Stimulated activated CD4-positive, alpha-beta T cell treated with anti-CD3 and anti-CD28 coated beads, Interleukin-15, amount 100 ng/mL, for 1 hour (primary cell): ENCODE measurements at places on chromosomes 5 and 9.

DNA sequence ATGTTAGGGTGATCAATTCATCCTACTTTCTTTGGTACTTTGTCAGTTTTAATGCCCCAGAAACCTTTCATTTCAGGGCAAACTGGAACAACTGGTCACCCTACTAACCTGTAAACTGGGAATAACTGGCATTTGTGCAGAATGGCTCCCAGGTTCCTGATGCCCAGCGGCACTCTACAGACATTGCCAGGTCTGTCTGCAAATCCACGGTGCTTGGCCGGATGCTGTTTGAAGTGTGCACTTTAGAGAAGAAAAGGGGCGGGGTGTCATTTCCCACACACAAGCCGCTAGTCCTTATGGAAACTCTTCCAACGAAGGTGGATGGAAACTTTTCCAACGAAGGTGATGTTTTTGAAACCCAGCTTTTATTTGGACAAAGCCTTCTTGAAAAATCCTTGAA, 49.9 kb upstream of the OTULINL start:
- no peak for DNase-seq

DNA sequence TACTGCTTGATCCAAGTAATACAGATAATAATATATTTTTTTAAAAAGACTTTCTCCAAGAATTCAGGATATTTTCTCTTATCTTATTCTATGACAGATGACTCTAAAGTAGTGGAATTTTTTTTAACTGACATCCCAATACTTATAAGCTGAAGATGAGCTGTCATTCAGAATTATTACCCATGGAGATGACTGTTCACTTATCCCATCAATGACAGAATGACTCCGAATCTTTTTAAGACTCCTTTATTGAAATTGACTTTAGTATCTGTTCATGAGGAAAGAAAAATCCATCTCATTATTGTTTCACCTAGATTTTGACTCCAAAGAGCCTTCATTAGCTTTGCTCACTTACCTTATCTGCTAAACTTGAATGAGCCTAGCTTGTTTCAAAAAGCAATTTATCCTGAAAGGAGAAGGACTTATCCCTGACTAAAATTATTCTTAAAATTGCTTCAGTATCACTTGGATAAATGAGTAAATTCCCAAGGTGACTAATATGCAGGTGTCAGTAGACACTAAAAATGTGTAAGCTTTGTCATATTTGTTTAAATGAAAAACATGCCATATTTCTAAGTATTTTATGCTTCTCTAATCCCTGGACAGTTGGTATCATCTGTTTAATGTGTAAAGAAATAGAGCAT, 146.9 kb downstream of the PLCXD3 start:
- no peak for DNase-seq

DNA sequence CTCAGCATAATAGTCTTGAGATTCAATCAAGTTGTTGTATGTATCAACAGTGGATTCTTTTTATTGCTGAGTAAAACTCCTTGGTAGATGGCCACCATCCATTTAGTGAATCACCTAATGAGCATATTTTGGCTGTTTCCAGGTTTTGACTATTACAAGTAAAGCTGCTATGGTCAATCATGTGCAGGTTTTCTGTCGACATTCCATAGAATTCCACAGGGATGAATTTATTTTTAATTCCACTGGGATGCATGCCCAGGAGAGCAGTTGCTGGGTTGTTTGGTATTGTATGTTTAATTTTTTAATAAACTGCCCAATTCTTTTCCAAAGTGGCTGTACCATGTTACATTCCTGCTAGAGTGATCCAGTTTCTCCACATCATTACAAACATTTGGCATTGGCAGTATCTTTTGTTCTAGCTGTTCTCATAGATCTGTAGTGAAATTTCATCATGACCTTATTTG, 10.5 kb upstream of the S1PR3 start:
- DNase-seq = no peak

- no peak for DNase-seq
Measured at GRCh38 chr9:115134941-115135340, 17.0 kb upstream of the TNC start.

DNA sequence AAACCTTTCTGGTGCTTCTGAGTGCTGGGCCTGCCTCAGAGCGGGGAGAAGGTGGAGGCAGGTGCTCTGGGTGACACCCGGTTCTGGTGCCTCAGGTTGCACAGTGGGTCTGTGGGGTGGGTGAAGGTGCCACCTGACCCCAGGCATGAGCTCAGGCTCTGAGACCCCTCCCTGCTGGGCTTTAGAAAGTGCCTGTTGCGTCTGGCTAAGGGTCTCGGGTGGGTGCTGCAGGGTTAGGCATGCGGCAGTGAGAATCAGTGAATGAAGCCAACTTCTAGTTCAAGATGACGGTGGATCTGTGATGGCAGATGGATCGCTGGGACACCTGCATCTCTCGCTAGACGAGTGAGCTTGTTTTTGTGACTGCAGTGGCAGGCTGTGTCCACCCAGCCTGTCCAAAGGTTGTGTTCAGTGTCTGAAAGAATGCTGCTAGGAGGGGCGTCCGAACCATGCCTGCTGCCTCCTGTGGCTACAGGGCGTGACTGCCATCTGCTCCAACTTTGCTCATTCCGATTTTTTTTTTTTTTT, 5.0 kb downstream of the SQSTM1 start:
- DNase-seq = no peak

GRCh38 chr5:103357636-103358035, 99.1 kb downstream of the MACIR start:
- DNase-seq = no peak

- DNase-seq = no peak
Measured at GRCh38 chr9:110932863-110933262, 105.4 kb downstream of the LPAR1 start.

GRCh38 chr5:122788996-122789395, 14.1 kb downstream of the SNX2 start:
- no peak for DNase-seq

DNA sequence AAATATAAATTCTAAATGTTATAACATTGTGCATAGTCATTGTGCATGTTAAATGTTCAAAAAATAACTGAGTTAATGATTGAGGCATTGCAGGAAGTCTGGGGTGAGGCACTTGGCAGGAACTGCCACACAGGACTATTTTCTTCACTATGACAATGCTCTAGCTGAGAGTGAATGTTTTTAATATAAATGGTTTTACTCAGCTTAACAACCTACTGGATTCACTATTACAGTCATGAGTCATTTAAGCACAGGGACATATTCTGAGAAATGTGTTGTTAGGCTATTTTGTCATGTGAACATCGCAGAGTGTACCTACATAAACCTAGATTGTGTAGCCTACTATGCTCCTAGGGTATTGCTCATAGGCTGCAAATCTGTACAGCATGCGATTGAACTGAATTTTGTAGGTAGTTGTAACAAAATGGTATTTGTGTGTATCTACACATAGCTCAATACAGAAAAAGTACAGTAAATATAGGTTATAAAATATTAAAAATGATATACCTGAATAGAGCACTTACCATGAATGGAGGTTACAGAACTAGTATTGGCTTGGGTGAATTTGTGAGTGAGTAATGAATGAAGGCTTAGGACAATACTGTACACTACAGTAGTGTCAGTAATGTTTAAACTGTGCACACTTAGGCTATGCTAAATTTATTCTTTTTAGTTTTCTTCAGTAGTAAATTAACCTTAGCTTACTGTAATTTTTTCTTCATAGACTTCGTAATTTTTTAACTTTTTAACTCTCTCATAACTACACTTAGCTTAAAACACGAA, 346.1 kb upstream of the PTGER4 start:
- DNase-seq = no peak

DNA sequence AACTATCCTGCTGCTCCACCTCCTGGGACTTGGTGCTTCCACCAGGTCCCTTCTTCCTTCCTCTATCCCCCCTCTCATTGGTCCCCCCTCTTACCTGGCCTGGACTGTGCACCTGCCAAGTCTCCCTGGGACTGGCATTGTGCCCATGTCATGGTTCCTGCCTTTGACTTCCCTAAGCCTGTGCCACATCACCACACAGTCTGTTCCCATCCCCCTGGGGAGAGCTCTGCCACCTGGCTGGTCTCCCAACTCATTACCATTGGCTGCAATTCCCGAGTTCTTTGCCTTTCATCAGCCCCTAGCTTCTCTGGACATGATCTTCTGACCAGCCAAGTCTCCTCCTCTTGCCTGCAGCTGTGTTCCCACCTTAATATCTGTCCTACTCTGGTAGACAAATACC, 180.3 kb downstream of the SREK1 start:
- DNase-seq = no peak

DNA sequence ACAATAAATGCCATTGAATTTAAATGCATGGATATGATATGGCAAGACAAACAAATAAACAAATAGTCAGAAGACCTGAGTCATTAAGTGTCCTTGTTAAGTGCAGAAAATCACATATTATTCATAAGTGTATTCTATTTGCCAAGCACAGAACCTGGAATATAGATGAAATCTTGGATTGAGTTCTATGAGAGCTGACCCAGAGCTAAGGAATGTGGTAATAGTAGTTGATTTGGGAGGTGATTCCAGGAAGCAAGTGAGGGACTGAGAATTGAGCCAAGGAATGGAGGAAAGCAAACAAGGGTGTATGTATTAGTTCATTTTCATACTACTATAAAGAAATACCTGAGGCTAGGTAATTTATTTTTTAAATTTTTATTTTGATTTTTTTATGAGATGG, 208.9 kb downstream of the TRIM32 start:
- no peak for DNase-seq

- no peak for DNase-seq
Measured at GRCh38 chr9:36163049-36163785, 6.0 kb upstream of the CCIN start.

- no peak for DNase-seq
Measured at GRCh38 chr5:149338364-149338763, 6.9 kb upstream of the GRPEL2 start.

- DNase-seq = no peak
Measured at GRCh38 chr5:111119856-111120255, 27.7 kb downstream of the WDR36 start.

- no peak for DNase-seq
Measured at GRCh38 chr9:38359689-38360385, 32.7 kb upstream of the ALDH1B1 start.

- DNase-seq = no peak
Measured at GRCh38 chr9:36134761-36135505, 1.6 kb upstream of the GLIPR2 start.

DNA sequence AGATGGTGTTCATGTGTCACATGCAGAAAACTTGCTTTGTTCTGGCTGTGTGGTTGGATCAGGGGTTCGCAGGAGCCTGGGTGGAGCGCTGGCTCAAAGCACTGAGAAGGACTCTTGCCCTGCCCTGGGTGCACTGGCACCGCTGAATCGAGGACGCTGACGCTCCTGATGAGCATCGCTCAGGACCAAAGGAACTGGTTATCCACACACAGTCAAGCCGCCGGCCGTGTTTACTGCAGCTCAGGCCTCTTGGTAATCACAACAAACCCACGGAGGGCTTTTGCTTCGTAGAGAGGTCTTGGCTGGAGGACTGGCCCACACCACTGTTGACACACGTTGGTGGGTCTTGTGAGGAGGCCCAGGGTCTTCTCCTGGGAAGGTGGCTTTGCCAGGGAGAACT, 299.4 kb upstream of the IRX2 start:
- DNase-seq = no peak

GRCh38 chr9:133124123-133124906, 3.3 kb upstream of the RALGDS start:
- DNase-seq = no peak

- DNase-seq = no peak
Measured at GRCh38 chr9:101478906-101479305, 43.3 kb upstream of the ALDOB start.
